ENCODE measurements at places on chromosomes 5 and 9.

DNA sequence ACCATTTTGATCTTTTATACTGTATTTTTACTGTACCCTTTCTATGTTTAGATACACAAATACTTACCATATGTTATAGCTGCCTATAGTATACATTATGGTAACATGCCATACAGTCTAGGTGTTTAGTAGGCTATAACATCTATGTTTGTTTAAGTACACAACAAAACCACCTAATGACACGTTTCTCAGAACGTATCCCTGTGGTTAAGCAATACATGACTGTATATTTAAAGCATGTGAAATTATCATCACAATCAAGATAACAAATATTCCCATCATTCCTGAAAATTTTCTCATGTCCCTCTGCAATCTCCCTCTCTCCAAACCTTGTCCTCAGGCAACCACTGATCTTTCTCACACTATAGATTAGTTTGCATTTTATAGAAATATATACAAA, 66.4 kb upstream of the SUSD1 start:
- DNase-seq: no peak

GRCh38 chr9:98771209-98771874, 25.0 kb downstream of the ANKS6 start:
- no peak for DNase-seq

GRCh38 chr5:141528291-141528984, 39.6 kb downstream of the PCDHGC5 start:
- no peak for DNase-seq

DNA sequence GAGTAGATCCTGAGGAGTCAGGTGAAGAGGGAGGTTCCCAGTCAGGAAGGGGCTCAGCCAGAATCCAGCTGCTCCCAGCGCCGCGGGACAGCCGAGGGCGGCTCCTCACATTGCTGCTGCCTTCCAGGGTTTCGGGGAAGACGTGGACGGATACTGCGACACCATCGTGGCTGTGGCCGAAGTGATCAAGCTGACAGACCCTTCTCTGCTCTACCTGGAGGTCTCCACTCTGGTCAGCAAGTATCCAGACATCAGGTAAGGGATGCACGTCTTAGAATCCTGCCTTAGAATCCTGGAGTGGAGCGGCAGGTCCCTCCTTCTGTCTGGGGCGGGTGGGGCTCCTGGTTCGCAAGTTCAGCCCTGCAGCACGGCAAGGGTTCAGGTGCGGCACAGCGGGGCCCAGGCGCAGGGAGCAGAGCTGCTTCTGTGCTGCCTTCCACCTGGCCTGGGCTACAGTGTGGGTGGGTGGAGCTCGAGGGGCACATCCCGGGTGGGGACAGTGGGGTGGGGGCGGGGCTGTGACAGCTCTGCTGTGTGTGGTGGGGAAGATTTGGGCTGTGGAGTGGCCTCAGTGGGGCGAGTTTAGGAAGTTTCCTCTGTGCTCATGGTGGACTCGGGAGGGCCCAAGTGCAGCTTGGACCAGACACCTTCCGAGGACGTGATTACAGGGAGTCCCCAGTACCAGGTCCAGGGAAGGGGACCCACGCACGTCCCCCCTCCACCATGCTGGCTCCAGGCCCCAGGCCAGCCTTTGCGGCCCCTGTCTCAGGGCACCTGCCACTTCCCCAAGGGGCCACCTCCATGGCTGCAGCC, 22.8 kb downstream of the EXOC3 start:
- DNase-seq: no peak

GRCh38 chr5:123208668-123209501, 119.8 kb downstream of the PRDM6 start:
- DNase-seq: no peak

GRCh38 chr5:5678909-5679308, 256.4 kb downstream of the ICE1 start:
- DNase-seq: no peak

- DNase-seq: peak; percentile 30
These were observed 22.2 kb upstream of the CEP78 start for GRCh38 chr9:78213712-78214111.

DNA sequence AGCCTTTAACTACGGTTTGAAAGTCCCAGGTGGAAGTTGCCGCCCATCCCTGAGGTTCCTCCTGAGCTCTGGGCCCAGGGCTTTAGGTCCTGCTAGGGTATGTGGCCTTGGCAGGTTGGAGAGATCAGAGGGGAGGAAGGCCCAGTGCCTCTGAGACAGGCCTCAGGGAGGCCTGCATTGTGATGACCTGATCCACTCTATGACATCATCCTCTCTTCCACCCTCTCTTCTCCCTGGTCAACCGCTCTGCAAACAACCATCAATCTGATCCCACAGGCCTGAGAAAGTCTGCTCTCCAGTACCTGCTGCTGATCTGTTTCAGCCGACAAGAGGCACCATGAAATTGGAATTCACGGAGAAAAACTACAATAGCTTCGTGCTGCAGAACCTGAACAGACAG, at the start of gene CCIN:
TSS of gene CCIN (plus strand) at position 223 of the 400 bp plus-strand sequence. CDS start at position 338, 115 bp downstream.
- DNase-seq: no peak

DNA sequence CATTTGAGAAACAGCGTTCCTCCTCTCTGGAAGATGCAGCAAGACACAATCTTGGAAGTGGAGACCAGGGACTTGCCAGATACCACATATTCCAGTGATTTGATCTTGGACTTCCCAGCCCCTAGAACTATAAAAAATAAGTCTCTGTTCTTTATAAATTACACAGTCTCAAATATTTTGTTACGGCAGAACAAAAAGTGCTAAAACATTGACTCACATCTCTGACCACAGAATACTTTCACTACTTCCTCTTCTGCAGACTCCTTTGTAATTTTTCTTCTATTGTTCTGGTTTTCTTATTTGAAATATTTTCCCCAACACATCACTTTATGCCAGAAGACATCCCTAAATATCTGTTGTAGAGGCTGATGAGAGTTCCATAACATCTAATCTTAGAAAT, 706.1 kb upstream of the CDH18 start:
- DNase-seq: no peak

- no peak for DNase-seq
These were observed 2.1 kb upstream of the ZFR start for GRCh38 chr5:32446630-32447029.

- DNase-seq: no peak
These were observed 64.8 kb downstream of the ZCCHC7 start for GRCh38 chr9:37184905-37185867.

- DNase-seq: no peak
These were observed 22.1 kb downstream of the IQGAP2 start for GRCh38 chr5:76425146-76425545.

- no peak for DNase-seq
These were observed 155.4 kb downstream of the AOPEP start for GRCh38 chr9:94881940-94882339.

DNA sequence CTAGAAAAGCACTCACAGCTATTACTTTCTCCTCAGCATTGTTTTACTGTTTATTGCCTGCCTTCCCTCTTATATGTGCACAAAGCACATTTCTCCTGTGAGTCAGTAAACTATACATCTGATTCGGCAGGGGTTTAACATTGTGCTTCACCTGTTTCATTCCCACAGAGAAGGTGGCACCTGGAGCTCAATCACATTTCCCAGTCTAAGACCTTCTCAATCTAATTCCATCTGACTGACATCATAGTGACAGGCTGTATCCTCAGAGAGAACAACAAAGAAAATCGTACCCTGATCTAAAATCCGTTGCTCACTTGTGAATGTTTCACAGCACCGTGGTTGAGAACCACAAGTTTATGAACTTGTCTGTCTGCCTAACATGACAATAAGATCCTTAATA, 92.4 kb upstream of the CAST start:
- no peak for DNase-seq

DNA sequence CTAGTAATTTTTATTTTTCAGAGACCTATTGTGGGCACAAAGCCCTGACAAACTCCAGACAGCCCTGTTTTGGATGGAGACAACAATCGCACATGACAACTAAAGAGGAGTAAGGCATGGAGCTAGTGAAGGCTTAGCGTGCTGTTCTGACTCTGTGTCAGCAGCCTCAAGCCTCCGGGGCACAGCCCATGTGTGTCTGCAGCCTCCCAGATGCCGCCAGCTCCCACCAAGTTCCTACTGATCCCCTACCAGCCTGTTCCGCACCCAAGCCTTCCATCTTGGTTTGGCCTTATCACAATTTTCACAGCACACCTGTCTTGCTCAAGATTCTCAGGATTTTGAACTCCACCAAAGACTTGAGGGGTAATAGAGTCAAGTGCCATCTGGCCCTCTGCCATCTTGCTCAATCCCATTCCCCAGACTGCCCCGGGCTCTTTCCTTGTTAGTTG, 70.3 kb upstream of the SH3PXD2B start:
- DNase-seq: no peak

DNA sequence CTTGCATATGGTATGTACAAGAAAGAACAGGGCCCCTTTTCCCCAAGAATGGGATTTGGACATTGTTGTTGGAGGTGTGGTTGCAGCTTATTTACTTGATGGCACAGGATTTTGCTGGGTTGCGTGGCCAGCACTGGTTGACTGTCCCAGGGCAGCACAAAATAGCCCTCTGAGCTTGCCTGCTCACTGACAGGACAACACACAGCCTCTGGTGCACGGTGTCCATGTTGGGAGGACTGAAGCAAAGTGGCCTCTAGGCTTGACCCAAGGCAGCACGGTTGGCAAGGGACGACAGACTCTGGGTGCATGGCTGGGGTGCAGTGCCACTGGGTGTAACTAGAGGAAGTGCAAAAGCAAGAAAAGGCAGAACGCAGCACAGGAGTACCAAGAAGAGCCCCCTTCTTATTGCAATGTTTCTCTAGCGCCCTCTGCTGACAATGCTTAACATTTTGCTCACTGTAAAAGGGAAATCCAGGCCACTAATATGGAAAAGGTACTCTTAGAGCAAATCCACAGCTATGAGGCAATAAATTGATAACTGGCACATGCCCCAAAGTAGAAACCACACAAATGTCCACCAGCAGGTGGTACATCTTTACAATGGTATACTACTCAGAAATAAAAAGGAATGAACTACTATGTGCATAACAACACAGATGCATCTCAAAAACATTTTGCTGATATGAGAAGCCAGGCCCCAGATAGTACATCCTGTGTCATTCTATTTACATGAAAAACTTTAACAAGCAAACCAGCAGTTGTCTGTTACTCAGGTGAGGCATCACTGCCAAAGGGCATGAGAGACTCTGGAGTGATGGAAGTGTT, 47.4 kb upstream of the BARX1 start:
- DNase-seq: peak; percentile 27

- DNase-seq: peak; percentile 80
These were observed 30.1 kb downstream of the PTPA start for GRCh38 chr9:129141066-129142041.

GRCh38 chr5:96243862-96244261, 189.2 kb downstream of the PCSK1 start:
- DNase-seq: no peak

DNA sequence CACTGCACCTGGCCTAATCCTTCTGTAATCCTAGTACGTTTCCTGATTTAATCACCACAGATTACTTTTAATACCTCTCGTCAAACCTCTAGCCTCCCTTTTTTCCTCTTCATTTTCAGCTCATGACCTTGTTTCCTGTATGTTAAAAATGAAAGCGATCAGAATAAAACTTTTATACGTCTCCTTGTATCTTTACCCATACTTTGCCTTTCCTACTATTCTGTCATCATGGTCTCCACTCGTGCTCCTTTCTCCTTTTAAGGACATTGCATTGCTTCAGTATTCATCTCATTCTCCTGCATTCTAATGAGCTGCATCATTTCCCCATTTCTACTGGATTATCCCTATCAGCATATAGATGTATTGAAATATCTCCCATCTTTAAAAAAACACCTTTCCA, 8.5 kb downstream of the CDC42SE2 start:
- DNase-seq: no peak

GRCh38 chr5:125492977-125493376, 746.5 kb upstream of the ZNF608 start:
- no peak for DNase-seq

DNA sequence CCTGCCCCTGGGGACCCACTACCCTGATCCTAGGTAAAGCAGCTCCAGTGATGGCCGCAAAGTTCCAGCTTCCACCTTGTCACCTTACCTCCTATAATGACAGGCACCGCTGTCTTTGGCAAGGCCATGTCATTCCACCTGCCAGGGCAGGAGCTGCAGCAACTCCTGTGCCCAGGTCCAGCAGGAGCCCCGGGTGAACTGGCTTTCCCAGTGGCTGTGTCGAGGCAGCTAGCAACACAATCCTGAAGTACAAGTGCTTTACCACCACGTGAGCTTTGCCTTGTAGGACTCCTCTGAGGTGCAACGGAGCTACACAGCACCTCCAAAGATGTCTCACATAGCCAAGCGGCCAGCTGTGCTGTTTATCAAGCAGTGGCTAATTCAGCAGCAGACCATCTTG, 20.7 kb upstream of the MGAT1 start:
- DNase-seq: no peak

GRCh38 chr5:141182248-141182647, at the start of gene PCDHB16:
Gene PCDHB16 (plus strand): TSS chr5:141182387. CDS start chr5:141182560, 173 bp downstream.
- no peak for DNase-seq

- no peak for DNase-seq
These were observed 120.7 kb upstream of the RAI14 start for GRCh38 chr5:34535433-34535832.

GRCh38 chr9:115057559-115057958, 60.4 kb downstream of the TNC start:
- no peak for DNase-seq

- DNase-seq: no peak
These were observed 53.3 kb upstream of the CTSL start for GRCh38 chr9:87672586-87672985.

DNA sequence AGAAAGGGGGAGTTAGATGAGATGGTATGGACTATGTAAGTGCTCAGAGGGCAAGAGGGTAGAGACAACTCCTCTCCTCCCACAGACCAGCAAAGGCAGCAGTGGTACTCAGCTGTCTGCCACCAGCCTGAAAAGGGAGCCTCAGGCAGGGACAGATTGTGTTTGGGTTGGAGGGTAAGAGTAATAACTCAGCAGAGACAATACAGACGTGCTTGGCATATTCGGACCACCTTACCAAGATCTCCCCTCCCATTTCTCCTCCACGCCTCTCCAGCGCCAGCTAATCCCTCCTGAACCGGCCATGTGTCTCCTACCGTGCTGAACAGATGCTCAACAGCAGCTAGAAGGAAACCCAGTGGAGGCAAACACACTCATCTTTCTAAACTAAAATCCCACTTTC, 180.8 kb downstream of the ASTN2 start:
- no peak for DNase-seq

DNA sequence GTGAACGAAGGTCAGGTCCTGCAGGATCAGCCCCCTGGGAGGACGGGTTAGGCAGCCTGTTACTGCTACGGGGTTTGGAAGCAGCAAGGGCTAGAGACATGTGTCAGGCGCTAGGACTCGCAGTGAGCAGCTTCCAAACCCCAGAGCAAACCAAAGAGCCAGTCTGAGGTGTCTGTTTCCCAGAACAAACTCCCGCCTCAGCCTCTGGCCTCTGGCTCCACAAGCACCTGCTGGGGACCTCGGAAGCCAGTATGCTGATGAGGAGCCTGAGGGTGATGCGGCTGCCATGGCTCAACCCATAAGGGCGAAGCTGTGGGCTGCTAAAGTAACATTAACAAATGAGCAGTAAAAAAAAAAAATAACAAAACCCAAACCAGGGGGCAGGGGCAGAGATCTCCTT, 35.0 kb downstream of the PRRT1B start:
- DNase-seq: no peak

GRCh38 chr5:15821506-15821905, 321.5 kb downstream of the FBXL7 start:
- no peak for DNase-seq

Measured in pulmonary artery endothelial cell (primary cell).